ENCODE measurements at places on chromosomes 1 and 21. TPM values are rescaled to one million over a fixed set of nuclear protein-coding genes. Genes with fewer than 3 reads are reported as not detected.
A peak's percentile ranks its signal among the peaks of the same experiment; 100 is the strongest.

Gene ASCL5
- 0.48 TPM for total RNA-seq

Gene TRAF5
- 8.8 TPM for total RNA-seq

Gene OR2T33
- not detected for total RNA-seq

GRCh38 chr1:162365284-162366020 is 11.2 kb downstream of the SPATA46 start:
- no peak for DNase-seq

Gene VCAM1
- total RNA-seq, result not detected

DNA sequence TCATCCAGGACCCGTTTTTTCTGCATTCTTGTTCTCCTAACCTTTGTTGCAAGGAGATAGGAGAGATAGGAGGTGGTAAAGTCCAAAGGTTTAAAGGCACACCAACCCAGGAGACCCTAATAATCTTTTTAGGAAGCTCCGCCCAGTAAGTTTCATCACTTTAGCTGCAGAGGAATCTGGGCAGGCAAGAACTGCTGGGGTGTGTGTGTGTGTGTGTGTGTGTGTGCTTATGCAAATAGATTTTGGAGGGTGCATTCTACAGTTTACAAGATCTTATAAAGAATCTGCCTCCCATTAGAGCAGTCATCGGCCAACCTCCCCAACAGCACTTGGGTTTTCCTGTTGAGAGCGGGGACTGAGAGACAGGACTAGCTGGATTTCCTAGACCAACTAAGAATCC is 3.9 kb upstream of the IL10 start:
- peak; percentile 92 for DNase-seq

Gene MEX3A
- 8.9 TPM for total RNA-seq

DNA sequence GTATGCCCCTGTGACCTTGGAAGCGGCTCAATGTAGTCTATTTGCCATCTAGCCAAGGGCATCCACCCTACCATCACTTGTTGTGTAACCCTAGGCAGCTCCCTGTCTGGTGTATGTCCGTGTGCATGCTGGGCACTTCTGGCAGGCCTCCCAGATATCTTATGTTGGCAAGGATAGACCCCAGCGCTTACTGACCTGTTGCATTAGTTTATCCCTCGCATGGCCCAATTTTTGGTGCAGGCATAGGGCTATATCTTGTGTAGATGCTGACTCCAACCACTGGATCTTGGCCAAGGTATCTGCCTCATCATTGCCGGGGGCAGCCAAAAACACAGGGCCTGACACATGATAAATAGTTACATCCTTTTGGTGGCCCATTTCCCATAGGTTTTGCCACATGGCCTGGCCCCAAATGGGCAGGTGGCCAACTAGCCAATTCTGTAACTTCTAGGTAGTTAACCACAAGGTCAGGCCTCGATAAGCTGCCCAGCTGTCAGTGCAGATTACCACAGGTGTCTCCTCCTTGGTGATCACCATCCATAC is 14.0 kb upstream of the TBX19 start:
- no peak for DNase-seq

DNA sequence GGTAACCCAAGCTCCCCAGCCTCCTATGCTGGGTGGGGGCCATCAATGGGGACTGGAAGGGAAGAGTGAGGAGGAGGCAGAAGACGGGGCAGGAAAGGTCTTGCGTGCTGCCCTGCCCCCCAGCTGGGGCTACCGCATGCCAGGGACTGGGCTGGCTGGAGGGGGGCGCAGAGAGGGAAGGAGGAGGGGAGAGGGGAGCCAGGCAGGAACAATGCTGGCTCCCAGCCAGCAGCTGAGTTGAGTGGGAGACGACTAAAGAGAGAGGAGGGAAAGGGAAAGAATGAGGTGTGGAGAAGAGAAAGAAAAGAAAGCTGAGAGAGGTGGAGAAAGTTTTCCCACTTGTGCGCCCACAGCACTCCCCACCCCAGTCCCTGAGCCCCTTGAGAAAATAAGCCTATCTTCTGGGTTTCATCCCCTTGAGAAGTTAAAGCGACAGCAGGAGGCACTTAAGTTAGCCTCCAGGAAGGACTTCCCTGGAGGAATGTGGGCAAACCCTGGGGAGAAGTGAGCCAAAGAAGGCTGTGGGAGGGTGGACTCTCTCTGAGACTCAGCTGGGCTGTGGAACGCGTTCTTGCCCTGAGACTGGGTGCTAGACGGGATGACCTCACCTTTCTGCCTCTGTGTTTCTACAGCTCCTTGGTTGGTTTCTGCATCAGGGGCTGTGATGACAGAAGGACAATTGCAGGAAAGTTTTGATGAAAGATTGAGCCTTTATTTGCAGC is 12.9 kb upstream of the NES start:
- DNase-seq, result no peak

Gene CYP4A11
- total RNA-seq, result not detected

GRCh38 chr21:38760017-38760761 is 45.5 kb upstream of the ETS2 start:
- DNase-seq, result no peak

- no peak for DNase-seq
Measured at GRCh38 chr1:218031901-218032300, 253.2 kb upstream of the RRP15 start.

- DNase-seq, result no peak
Measured at GRCh38 chr1:198775606-198776005, 136.8 kb downstream of the PTPRC start.

DNA sequence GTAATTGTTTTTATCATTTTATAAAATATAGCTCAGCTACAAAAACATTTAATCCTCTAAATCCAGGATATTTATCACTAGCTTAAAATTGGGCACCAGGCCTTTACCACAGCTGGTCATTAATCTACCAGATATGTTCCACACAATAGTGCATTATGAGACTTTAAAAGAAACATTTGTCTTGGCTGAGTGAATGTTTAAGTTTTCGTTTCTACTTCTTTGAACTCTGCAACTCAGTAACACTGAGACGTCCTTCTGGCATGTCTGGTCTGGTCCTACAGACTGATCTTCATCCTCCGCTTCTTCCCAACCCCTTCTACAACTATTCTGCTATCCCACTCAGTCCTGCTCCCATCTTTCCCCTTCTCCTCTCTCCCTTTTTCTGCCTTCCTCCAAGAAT is 296.2 kb downstream of the NEGR1 start:
- no peak for DNase-seq

DNA sequence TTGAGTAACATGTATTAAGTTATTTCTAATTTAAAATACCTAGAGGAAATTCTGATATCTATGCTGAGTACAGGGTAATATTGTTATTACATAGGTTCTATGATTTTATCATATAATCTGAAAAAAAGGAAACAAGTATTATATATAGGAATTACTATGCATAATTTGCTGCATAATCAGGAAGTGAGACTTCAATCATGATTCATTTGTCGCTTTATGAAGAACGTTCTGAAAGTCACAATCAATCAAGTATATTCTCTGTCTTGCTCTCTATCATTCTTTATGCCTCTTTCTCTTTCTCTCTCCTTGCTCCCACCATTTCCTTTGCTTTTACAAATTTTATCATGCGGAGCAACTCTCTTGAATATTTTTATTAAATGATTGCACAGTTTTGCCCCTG is 1130.3 kb downstream of the PLA2G4A start:
- DNase-seq, result no peak

DNA sequence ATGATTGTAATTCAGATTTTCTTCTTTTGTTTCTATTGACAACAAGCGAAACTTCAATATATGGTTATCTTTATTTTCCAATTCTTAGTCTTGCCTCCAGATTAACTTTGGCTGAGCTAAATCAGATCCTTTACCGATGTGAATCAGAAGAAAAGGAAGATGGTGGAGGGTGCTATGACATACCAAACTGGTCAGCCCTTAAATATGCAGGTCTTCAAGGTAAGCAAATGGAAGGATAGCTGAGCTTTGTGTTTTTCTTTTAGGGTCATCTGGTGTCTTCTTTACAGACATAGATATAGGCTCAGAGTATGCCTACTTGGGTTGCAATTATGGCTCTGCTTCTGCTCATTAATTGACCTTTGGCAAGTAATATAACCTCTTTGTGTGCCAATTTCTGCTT is 37.7 kb downstream of the AGL start:
- no peak for DNase-seq

Gene PRAMEF6
- total RNA-seq, result not detected

Gene OR2AK2
- total RNA-seq, result not detected

DNA sequence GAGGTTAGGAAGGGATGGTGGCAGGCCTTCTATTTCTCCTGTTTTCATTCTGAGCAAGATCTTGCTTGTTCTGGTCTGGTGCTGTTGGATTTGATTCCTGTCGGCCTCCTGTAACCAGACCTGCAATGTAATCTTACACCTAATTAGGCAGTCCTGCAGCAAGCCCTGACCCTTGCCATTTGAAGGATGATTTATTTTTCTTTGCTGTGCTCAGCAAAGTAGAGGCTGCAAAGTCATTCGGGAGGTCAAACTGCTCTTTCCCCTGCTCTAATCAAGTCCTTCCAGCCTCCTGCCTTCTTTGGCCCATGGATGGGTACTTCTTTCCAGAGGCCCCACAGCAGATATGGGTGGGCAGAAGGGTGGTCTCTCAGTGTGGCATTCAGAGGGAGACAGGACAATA is 417.7 kb upstream of the USP24 start:
- DNase-seq, result no peak

GRCh38 chr21:44957047-44957831 is 17.4 kb downstream of the SLX9 start:
- no peak for DNase-seq

DNA sequence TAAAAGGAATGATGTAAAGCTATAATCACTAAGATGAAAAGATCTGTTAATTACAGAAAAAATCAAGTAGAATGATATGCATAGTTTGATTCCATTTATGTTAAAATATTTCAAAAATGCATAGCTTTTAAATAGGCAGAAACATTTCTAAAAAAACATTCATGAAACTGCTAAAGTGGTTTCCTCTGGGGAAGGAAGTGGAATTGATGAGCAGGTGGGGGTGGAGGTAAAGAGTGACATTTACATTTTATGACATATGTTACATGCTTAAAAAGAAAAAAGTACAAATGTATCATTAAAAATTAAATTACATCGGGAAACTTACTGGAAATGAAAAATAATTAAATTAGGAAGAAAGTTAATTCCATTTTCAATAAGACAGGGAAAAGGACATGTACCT is 42.8 kb upstream of the JAK1 start:
- no peak for DNase-seq

- DNase-seq, result no peak
Measured at GRCh38 chr1:7781923-7782495, 2.1 kb upstream of the PER3 start.

- DNase-seq, result no peak
Measured at GRCh38 chr1:211908453-211908852, 77.9 kb upstream of the LPGAT1 start.

DNA sequence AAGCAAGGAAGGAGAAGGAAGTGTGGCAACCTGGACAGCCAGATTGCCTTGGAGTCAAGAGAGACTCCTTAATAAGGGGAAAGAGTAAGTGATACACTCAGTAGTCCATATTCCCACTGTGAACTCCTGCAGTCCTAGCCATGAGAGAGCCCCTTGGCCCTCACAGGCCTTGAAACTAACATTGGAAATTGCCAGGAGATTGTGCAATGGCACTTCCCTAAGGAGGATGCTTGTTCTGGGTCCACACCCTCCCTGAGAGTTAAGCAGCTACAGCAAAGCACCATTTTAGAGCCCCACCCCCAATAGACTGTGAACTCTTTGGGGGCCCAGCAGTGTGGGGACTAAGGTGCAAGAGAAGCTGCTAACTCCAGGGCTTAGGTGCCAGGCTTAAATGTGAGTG is 367.7 kb upstream of the CAMK1G start:
- DNase-seq, result no peak

Gene UQCRH
- total RNA-seq, result 277 TPM

- no peak for DNase-seq
Measured at GRCh38 chr21:32309906-32310460, 11.3 kb downstream of the MRAP start.

- no peak for DNase-seq
Measured at GRCh38 chr1:214354440-214355148, 73.6 kb downstream of the SMYD2 start.

Gene RIPPLY3
- total RNA-seq, result 0.91 TPM

GRCh38 chr1:32393832-32394140 is 455 bp downstream of the BSDC1 start:
- DNase-seq, result peak; percentile 40

Gene DYNLT5
- total RNA-seq, result not detected

- DNase-seq, result peak; percentile 63
Measured at GRCh38 chr1:214329470-214330220, 48.7 kb downstream of the SMYD2 start.

Gene MARK1
- 0.14 TPM for total RNA-seq

Gene ZMYND12
- total RNA-seq, result 0.36 TPM

- no peak for DNase-seq
Measured at GRCh38 chr1:231053493-231054162, 13.6 kb upstream of the FAM89A start.

Gene CLDN14
- total RNA-seq, result not detected

- DNase-seq, result peak; percentile 80
Measured at GRCh38 chr1:169546087-169546995, 39.9 kb downstream of the F5 start.

Gene GIPC2
- total RNA-seq, result 4.3 TPM

Gene CEP85
- total RNA-seq, result 19.7 TPM

Measured in Caco-2 (cell line).